ENCODE measurements at places on chromosomes 7 and 10. TPM values are rescaled to one million over a fixed set of nuclear protein-coding genes. Genes with fewer than 3 reads are reported as not detected.

The CLRN3 gene
- total RNA-seq: not detected

The SMNDC1 gene
- total RNA-seq: 13.8 TPM

The EPO gene
- not detected for total RNA-seq

The FAM20C gene
- total RNA-seq: 30.7 TPM

The NACAD gene
- total RNA-seq: 7.6 TPM
